ENCODE measurements at places on chromosomes 6 and 20.
A peak's percentile ranks its signal among the peaks of the same experiment; 100 is the strongest.

- DNase-seq: no peak
These were observed 16.1 kb downstream of the MYLK4 start for GRCh38 chr6:2734488-2735166.

DNA sequence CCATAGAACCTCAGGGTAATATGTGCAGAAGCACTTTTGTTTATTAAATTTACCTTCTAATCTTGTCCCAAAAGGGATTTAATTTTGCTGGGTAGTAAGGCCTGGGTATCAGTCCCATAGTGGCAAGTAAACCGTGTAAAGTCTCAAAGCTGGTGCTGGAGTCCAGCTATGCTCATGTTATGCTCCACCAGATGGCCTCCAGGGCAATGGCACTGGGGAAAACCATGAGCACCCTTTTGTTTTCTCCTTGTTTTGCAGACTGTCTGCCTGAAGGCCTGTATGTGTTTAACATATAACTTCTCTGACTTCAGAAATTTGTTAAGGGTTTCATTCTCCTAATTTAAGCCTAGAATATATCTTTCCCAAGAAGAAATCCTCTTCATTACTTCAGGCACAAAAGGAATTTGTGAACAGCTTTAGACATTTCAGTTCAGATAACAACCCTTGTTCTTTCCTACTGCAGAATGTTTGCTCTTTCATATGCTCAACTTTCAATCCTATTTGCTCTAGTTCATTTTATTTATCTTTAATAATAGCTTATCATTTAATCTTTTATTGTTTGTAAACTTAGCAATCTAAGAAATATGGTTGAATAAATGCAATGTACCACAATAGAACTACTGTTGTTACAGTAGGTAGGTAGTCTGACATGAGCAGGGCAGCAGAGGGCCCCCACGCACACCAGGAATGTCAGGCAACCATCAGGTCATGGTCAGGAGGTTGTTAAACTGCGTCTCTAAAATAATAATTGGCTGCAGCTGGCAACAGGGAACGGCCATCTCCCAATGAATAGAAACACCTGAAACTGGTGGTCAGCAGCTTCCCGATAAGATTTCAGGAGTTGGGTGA lies 162.8 kb downstream of the TENT5A start:
- peak; percentile 7 for DNase-seq

DNA sequence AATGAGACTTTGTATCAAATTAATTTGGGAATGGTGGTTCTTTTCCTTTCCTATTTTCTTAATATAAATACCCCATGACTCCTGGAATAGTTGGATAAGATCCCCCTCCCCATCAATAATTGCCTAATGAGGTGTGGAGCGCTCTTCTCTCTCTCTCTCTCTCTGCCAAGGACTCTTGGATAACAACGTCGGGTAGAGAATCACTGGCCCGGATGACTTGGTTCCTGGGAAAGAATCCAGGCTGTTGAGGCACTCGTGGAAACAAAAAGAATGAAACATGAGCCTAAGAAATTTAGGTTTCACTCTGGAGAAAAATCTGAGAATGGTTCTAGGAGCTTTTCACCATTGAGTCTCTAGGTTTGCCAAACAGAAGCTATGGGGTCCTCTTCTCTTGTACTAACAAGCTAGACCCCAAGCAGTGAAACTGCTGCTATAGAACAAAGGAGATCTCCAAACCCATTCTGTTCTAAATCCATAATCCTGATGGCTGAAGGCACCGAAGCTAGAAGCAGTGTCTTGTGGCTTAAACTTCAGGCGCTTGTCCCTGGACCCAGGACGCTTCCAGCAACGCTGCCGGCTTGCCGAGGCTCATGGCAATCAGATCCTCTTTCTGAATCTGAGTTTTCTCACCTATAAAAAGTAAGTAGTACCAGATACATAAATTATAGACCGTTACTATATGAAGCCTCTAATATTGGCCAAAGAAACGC lies 241.6 kb upstream of the BTBD3 start:
- DNase-seq: no peak

- DNase-seq: no peak
These were observed 178.0 kb downstream of the DTNBP1 start for GRCh38 chr6:15484821-15485220.

- peak; percentile 44 for DNase-seq
These were observed 71.4 kb downstream of the PLCB4 start for GRCh38 chr20:9140162-9140760.

- DNase-seq: no peak
These were observed 31.9 kb upstream of the ZNF831 start for GRCh38 chr20:59131551-59132285.

DNA sequence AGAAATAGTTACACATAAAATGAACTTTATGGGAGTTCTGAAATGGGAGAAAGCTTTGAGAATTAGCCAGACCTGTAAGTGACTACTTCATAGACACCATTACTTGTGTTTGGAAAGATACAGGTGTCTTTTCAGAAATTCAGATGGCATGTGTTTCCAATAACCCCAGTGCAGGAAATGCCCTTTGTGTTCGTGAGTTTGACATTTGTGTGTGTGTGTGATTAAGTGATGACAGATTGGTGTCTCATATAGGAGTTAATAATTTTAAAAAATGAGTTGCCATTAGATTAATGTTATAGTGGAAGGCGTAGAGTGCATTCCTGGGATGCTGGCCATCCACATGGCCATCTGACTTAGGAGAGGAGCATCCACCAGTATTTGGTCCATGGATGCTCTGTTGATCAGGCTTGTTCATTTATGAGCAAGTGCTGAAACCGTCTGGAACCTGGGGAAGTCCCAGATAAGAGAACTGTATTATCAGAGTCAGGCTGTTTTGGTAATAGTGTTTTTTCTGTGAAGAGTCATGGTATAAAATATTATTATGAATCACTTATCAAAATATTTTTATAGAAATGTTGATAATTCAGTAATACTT lies 3.1 kb downstream of the STK4 start:
- peak; percentile 57 for DNase-seq

DNA sequence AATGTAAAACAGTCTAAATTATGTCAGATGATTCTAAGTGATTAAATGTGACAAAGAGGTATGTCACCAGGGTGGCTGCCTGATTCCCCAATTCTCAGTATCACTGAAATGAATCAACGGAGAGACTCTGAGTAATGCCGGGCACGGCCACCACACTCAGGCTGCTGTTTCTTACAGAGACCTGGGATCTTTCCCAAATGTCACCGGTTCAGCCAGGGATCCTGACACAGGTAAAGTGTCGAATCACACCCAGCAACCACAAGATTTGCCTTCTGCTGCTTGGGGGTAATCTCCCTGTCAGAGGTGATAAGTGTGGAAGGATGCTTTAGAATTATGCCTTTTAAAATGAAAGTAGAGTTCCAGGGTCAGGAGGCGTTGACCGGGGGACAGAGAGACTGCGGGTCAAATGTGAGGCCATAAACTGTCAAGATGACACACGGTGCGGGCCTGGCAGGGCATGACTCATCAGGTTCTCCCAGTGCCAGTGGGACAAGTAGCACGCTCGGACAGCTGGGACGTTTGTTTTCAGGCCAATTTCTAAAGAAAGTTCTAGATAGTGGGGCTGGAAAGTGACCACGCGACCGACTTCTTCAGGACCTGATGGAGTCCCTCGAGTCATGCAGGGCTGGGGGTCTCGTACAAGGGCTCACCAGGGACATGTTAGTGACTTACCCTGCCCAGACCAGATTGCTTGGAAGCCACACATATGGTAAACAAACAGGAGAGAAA lies 48.9 kb downstream of the PRDM1 start:
- DNase-seq: no peak

DNA sequence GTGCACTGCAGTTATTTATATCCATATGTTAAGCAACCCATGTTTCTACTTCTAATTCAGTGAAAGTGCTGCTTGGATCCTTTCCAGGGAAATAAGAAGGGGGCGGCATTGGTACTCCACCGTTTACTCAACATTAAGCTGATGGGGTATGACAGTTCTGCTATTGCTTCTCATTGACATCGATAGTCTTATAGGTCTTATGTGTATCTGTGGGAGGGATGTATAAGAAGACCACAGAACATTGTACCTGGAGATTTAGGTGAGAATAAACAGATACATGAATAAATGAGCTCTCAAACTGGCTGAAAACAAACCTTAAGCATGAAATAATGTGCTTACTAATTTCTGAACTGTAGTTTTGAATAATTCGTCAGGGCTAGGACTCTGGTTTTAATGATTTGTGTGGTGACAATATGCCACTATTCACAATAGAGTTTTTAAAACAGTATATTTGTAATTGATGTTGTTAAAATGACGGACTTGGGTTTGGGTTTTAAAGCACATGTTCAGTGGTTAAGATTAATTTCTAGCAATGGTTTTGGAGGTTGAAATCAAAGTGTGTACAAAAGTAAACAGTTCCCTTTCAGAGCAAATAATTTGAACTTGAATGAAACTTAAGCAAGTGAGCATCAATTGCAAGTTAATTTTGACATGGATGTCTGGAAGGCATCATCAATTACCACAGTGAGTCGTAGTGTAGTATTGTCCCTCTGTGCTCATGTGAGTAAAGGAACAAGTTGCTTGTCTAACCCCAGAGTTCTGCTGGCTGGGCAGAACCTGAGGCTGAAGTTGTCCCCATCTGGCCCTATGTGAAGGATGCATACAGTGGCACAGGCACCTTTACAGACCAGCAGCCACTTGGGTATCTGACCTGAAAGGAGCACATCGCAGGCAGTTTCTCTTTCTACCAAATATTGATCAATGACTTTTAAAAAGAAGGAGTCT lies 84.7 kb upstream of the SUPT3H start:
- no peak for DNase-seq

GRCh38 chr20:62892348-62893304 lies 31.0 kb upstream of the TCFL5 start:
- no peak for DNase-seq

DNA sequence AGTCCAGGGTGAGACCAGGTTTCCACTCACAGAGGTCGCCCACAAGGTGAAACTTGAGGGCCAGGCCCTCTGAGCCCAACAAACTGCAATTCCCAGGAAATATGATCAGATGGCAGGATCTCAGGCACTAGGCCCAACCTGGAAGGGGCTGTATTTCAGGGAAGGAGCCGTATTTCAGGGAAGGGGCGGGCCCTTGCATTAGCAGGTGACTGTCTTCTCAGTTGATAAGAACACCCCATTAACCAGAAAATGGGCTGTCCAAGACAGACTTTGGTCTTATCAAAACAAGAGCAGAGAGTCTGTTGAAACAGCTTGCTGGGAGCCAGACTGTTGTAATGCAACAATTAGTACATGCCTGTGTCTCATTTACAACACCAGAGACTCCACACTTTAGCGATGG lies 10.9 kb upstream of the BNIP5 start:
- peak; percentile 93 for DNase-seq

- no peak for DNase-seq
These were observed 94.0 kb downstream of the SGK1 start for GRCh38 chr6:134223796-134224420.

- no peak for DNase-seq
These were observed 367.4 kb downstream of the CD109 start for GRCh38 chr6:74063391-74063790.

GRCh38 chr6:158605266-158605878 lies 39.2 kb downstream of the DYNLT1 start:
- DNase-seq: peak; percentile 85

DNA sequence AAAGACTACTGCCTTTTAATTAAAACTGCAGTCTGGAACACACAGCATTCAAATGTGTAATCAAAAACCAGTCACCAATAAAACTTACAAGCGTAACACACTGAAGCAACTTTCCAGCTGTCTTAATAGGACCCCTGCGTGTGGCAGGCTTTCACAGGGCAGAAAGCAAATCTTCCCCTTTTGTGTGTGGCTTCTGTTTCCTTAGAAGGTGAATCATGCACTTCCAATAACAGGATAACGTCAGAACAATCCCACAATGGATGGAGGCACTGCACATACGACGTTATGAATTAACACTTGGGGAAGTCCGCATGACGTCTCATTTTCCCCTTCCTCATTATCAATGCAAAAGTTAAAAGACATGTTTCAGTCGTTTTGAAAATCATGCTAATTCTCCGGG lies 44.8 kb downstream of the INSM1 start:
- no peak for DNase-seq
